ENCODE measurements at places on chromosomes 1 and 21. TPM values are rescaled to one million over a fixed set of nuclear protein-coding genes. Genes with fewer than 3 reads are reported as not detected.

GRCh38 chr1:162069334-162070093 lies at the start of gene NOS1AP:
Gene NOS1AP, plus strand, starts transcription at chr1:162069691. Its CDS starts 487 bp downstream, at chr1:162070178.
- DNase-seq, result peak; percentile 84

DNA sequence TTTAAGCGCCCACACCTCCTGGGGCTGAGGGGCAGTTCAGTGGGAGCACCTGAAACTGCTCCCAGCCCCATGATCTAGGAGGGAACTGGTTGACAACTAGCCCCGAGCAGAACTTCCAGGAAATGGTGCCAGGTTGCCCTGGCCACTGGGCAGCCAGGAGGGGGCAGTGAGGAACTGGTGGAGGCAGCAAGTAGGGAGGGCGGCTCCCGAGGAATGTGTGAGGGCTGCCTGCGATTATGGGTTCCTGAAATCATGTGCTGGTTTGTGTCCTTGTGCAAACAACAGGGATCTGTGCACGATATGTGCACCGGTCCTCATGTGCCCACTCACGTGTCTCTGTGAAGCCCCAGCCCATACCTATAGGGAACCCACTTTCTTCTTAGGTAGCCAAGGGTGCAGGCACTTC lies 9.9 kb downstream of the GPR3 start:
- peak; percentile 53 for DNase-seq

DNA sequence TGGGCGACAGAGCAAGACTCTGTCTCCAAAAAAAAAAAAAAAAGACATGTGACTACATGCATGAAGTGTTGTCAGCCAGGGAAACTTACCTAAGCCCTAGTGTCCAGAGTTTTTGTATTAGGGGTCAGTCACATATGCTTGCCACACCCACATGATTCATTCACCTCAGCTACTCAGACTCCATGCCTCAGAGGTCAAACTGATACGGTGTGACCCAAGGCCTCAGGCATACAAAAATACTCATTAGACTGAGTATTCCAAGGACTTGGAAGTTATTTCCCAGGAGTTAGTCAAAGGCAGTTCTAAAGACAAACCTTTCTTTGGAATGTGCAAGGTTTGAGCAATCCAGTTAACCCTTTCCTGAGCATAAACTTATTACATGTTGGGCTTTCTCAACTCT lies 6.3 kb upstream of the TRIM33 start:
- no peak for DNase-seq

Gene TNFRSF8
- total RNA-seq, result 18.8 TPM

Gene DCDC2B
- not detected for total RNA-seq

Gene PDE4DIP
- total RNA-seq, result 19.9 TPM

Gene OR2W3
- total RNA-seq, result not detected

Data from activated naive CD4-positive, alpha-beta T cell treated with anti-CD3 and anti-CD28 coated beads for 36 hours (primary cell).